Natural killer cell treated with Interleukin-12 subunit alpha and Interleukin-12 subunit beta and Interleukin-15 and Interleukin-18, amount 100 ng/mL, for 72 hours (primary cell): ENCODE measurements at places on chromosomes 2 and 18. TPM values are rescaled to one million over a fixed set of nuclear protein-coding genes. Genes with fewer than 3 reads are reported as not detected.

- no peak for DNase-seq
These were observed 16.6 kb downstream of the FAM168B start for GRCh38 chr2:131076707-131077106.

DNA sequence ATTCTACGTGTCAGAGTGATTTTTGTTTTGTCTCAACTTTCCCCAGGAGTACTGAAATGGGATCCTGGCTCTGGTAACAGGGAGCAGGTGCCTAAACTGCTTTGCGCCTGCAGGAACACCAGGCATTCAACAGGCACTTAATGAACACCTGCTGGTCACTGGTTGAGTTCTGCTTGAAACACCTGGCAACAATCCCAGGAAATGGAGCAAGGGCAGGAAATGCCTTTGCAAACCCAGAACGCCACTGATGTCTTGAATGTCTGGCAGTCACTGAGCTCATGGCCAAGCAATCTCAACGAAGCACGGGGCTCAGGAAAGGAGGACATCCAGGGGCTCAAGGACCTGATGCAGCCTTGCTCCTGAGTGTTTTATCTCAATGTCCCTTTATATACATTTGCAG, 360.0 kb upstream of the RAB6C start:
- no peak for DNase-seq

DNA sequence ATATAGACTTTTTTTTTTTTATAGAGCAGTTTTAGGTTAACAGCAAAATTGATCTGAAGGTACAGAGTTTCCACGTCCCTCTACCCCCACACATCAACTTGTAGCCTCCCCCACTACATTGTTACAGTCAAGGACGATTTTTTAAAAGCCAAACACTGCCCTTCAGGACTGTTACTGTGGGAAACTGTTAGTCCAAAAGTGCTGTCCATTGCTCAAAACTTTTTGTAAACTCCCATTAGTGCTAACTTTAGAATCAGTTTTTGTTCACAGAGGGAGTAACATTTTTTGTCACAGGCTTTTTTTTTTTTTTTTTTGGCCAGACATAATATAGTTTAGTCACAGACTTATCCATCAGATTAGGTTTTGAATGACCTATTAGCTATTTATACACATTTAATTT, 24.1 kb downstream of the ELP2 start:
- DNase-seq, result no peak

The RAB17 gene
- total RNA-seq, result not detected

DNA sequence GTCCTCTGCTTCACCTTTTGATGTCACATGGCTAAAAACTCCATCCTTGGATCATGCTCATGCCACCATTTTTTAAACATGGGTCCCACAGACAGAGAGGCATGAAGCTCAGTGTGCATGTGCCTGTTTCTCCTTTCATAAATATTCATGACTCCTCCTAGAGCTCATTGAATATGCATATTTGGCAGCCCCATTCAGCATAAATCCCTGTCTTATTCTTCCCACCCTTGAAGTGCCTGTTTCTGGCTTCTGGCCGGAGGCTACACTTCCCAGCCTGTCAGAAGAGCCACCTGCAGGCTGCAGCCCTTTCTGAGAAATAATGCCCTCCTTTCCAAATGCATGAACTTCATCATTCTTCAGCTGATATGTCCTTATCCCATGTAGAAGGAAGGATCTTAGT, 109.7 kb downstream of the LDLRAD4 start:
- DNase-seq, result no peak

- DNase-seq, result no peak
These were observed 426.5 kb downstream of the METTL4 start for GRCh38 chr18:2144811-2145210.

The KIF5C gene
- total RNA-seq, result 8.6 TPM

DNA sequence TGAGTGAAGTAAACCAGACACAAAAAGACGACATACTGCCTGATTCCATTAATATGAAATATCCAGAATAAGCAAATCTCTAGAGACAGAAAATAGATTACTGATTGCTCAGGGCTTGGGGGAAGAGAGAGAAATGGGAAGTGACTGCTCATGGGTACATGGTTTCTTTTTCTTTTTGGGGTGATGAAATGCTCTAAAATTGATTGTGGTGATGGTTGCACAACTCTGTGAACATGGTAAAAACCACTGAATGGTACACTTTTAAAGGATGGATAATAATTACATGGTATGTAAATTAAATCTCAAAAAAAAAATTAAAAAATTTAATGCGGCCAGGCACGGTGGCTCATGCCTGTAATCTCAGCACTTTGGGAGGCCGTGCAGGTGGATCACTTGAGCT, 39.3 kb downstream of the RPL31 start:
- no peak for DNase-seq
